ENCODE measurements at places on chromosomes 2 and 18. TPM values are rescaled to one million over a fixed set of nuclear protein-coding genes. Genes with fewer than 3 reads are reported as not detected.

The FAM237A gene
- not detected for total RNA-seq

The PPP1R1C gene
- total RNA-seq, result 5.2 TPM

The PROM2 gene
- 2.9 TPM for total RNA-seq

The MOGAT1 gene
- not detected for total RNA-seq

The DYNAP gene
- total RNA-seq, result not detected

The CIAO1 gene
- total RNA-seq, result 89.1 TPM

The CNDP1 gene
- not detected for total RNA-seq

The GPR35 gene
- not detected for total RNA-seq

GRCh38 chr18:23133860-23134779 lies 1.2 kb upstream of the CABLES1 start:
- DNase-seq, result peak; percentile 44

DNA sequence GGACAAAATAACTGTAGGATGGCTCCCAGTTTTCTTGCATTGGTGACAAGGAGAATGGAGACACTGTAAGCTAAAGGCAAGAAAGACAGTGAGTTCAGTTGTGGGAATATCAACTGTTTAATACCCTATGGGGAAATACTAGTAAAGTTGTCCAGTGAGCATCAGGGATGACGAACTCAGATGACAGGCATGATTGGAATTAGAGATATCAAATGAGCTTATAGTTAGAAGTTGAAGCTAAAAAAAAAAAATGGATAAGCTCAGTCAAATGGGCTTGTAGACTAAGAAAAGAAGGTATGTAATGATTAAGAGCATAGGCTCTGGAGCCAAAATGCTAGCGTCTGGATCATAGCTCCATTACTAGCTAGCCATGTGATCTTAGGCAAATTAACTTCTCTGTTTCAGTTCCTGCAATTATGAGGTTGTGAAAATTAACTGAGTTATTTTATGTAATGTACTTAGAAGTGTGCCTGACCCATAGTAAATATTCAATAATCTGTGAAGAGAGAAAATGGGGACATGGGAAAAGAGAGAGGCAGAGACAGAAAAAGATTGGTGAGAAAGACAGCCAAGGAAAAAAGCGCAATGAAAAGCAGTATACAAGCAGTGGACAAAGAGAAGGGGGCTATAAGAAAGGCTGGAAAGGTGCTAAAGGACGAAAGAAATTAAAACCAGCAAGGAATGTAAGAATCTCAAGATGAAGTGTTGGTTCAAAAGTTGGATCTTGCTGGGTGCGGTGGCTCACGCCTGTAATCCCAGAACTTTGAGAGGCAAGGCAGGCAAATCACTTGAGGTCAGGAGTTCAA lies 95.7 kb upstream of the SLC39A10 start:
- DNase-seq, result peak; percentile 92

DNA sequence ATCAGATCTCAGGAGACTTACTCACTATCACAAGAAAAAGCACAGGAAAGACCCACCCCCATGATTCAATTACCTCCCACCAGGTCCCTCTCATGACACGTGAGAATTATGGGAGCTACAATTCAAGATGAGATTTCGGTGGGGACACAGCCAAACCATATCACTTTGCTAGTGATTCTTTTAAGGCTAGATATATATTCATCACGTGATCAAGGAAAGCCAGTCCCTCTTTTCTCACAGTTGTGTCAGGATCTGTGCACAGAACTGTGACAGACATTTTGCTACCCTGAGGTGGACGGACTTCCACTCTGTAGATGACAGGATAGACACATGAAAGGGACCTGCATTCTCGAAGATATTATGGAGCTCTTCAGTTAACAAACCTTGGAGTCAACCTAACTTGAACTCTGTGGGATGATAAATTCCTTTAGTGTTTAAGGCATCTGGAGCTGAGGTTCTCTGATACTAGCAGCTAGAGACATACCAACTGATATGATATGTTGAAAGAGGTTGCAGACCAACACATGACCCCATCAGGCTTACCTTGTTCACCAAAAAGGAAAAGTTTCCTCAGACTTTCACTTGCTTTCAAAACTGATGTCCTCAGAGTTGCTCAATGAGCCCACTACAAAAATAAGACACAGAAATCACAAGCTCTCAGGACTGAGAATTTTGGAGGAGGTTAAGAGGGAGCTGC lies 66.3 kb upstream of the SCG2 start:
- DNase-seq, result peak; percentile 47

GRCh38 chr2:196218106-196218505 lies 46.7 kb upstream of the STK17B start:
- DNase-seq, result no peak

GRCh38 chr2:120177001-120177621 lies 46.1 kb downstream of the TMEM185B start:
- DNase-seq, result no peak

DNA sequence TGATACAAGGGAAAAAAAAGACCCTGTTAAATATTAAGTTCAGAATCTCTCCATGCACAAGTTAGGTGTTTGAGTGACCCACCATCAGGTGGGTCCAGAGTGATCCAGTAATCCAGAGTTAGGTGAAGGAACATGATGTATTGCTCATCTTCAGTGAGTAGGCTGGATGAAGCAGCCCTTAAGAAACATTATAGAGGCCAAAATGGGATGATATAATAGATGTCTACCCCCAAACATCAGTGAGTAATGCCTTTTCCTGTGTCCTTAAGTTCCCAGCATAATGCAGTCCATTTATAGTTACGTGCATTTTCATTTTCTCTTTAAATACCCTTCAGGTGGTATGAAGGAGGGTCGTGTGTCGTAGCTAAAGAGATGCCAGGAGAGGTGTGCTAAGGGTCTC lies 89.6 kb downstream of the MAP4K4 start:
- DNase-seq, result no peak

DNA sequence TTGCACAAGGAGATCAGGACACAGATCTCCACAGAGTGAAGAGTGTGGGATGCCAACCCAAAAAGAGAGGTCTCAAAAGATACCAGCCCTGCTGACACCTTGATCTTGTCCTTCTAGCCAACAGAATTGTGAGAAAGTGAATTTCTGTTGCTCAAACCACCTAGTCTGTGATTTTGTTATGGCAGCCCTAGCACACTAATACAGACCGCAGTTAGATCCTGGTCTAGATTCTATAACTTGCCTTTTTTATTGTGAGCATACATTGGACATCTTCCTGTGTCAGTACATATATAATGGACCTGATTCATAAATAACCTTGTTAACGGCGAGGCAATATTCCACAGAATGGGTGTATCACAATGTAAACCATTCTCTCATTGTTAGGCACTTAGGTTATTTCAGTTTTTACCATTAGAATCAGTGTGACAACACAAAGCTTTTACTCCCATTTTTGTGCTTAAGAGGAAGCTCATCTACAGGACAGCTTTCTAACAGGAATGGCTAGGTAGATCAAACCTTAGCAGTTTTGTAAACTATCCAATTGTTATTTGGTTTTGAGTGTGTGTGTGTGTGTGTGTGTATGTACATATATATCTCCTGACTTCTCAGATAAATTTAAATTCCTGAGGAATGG lies 89.0 kb downstream of the ACSL3 start:
- DNase-seq, result no peak

- DNase-seq, result no peak
Measured at GRCh38 chr2:125535089-125535488, 1120.9 kb upstream of the GYPC start.

DNA sequence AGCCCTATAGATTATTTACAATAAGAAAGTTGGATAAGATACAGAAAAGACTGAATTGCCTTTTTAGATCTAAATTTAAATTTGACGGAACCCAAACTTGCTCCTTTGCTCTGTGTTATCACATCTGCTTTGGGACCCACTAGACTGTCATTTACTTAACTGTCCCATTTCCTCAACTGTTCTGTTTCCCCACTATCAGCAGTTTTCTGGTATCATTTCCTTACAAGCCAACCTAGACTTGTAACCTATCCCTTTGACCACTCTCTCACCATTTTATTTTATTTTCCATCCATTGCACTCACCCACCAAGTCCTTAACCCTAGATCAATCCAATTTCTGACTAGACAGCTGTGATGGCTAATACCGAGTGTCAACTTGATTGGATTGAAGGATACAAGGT lies 38.6 kb upstream of the CD28 start:
- no peak for DNase-seq

DNA sequence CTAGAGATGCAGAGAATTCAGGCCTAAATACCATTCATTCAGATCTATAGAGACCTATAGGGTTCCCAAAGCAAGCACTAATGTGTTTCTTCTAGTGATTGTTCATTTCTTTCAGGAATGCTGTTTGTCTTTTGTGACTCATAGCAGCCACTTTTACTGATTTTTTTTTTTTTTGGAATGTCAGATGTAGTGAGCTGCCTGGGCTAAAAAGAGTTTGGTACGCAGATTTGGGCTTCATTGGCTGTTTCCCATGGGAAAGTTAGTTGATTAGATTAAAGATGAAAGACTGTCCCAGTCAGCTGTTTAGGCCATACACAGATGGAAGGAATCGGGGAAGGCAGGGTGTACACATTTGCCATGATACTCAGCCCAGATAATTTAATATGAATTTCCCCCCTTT lies 87.6 kb downstream of the CDC42EP3 start:
- DNase-seq, result peak; percentile 61

DNA sequence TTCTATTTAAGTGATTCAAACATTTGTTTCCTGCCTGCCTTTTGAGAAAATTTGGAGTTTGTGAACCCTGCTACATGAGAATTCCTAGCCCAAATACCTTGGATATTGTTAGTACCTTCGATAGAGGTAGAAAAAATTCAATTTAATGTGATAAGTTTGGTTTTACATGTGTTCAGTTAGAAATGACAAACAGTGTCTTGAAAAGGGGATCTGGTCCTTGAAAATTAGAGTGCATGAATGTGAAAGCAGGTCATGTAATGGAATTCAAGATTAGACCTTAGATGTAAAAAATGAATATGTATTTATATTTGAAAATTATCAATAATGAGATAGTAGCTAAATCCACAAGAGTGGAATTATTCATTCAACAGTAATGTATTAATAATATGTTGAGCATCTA lies 70.5 kb downstream of the PIK3C3 start:
- DNase-seq, result no peak

- no peak for DNase-seq
Measured at GRCh38 chr2:205982776-205983327, 103.1 kb downstream of the INO80D start.

DNA sequence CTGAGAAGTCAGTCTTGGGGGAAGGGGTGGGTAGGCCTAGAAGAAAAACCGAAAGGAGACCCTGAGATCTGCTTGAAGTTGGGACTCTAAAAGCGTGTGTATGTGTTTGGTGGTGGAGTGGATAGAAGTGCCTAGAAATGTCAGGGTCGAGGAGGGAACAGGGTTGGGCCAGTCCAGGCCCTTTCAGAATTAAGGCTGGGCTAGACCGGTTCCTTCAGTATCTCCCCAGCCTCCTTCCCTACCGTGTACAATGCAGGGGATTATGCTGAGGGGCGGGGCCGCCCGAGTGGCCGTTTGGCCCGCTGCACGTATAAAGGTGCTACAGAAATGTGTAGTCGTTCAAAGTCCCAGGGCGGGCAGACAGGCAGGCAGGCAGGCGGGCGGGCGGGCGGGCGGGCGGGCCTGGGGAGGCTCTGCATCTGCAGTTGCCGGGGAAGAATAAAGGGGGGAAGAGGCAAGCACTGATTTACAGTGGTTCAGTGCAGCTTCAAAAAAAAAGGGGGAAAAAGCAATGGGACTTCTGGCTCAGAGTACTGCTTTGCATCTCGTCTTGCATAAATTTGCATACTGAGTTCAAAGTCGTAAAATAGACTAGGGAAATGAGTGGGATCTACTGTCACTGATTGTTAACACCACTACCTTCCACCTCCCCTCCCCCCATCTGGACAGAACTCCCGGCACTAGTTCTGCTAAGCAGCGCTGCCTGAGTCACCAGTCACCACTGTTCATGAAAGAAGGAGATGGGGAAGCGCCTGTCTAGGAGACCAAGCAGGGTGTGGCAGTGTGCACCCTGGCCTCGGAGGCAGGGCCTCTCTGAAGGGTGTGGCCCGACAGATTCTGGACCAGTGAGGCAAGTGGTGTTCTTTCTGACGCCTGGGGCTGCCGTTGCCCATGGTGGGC lies 3.6 kb downstream of the IGFBP2 start:
- peak; percentile 72 for DNase-seq

DNA sequence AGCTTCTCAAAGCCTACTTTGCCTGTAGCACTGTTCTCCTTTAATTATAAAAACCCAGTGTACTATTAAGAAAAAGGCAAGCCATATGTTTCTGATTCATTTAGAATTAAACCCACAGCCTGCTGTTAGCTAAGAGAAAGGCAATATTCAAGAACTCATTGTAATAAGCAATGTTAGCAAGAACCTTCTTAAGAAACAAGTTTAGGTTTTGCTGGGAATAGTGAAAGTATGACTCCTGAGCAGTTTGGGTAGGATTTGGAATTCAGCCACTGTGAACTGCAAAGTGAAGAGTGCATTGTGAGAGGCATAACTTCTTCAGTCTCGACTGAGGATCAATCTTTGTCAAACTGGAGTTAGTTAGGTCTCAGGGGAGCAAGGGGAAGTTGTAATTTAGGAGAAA lies 206.5 kb upstream of the NT5C1B start:
- DNase-seq, result peak; percentile 7

Measured in M059J (cell line).